Activated naive CD8-positive, alpha-beta T cell treated with anti-CD3 and anti-CD28 coated beads, Interleukin-2, amount 10 ng/mL, durations not matched to agents 7 days and 5 days (primary cell): ENCODE measurements at places on chromosomes 12 and 14. TPM values are rescaled to one million over a fixed set of nuclear protein-coding genes. Genes with fewer than 3 reads are reported as not detected.

PTCSC3 gene
- total RNA-seq: not detected

SAMD15 gene
- not detected for total RNA-seq

LRRC10 gene
- not detected for total RNA-seq

PLEK2 gene
- 0.85 TPM for total RNA-seq

TTC5 gene
- 22.2 TPM for total RNA-seq

TBX3 gene
- total RNA-seq: not detected

GLT8D2 gene
- not detected for total RNA-seq

LALBA gene
- total RNA-seq: not detected

MYL2 gene
- total RNA-seq: not detected

B4GALNT3 gene
- total RNA-seq: 4.4 TPM

ERBB3 gene
- total RNA-seq: 8.1 TPM

OAS2 gene
- 244 TPM for total RNA-seq

SERPINA12 gene
- total RNA-seq: not detected

- H3K27me3 ChIP-seq: no peaks in the 10 kb centered on the region
- DNase-seq: no peak
- H3K4me1 ChIP-seq: peaks cover 5% of the 10 kb centered on the region
- peaks cover 4% of the 10 kb centered on the region for H3K36me3 ChIP-seq
Measured at GRCh38 chr14:100400115-100400514, 77.0 kb downstream of the SLC25A47 start.

GRCh38 chr12:28708918-28709371 is 440.1 kb upstream of the FAR2 start:
- H3K27me3 ChIP-seq: no peaks in the 10 kb centered on the region
- no peaks in the 10 kb centered on the region for H3K36me3 ChIP-seq
- H3K27ac ChIP-seq: no peak overlapping the region
- no peaks in the 10 kb centered on the region for H3K4me1 ChIP-seq
- DNase-seq: no peak
- no peak overlapping the region for H3K4me3 ChIP-seq

DNA sequence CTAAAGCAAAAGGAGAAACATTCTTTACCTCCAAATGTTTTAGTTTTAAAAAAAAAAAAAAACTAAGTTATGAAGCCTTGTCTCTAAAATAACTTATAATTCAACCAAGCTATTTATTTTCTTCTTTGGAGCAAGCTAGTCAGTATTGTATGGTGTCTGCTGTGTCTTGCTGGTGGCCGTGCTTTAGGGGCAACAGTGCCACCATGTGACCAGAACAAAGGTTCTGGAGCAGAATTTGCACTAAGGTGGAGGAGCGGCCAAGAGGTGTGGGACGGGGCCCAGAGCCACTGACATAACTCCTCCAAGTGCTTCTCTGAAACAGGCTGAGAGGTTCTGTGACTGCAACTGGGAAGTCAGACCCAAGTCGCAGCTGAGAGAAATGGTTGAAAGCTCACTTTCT is 4.5 kb downstream of the FICD start:
- H3K27ac ChIP-seq: no peak overlapping the region
- no peaks in the 10 kb centered on the region for H3K27me3 ChIP-seq
- DNase-seq: no peak
- no peak overlapping the region for H3K4me3 ChIP-seq
- peaks cover 18% of the 10 kb centered on the region for H3K36me3 ChIP-seq
- H3K4me1 ChIP-seq: peaks cover 10% of the 10 kb centered on the region

GRCh38 chr14:23664207-23664885 is 28.2 kb downstream of the DHRS2 start:
- no peak overlapping the region for H3K27ac ChIP-seq
- DNase-seq: no peak
- no peaks in the 10 kb centered on the region for H3K36me3 ChIP-seq
- H3K4me1 ChIP-seq: peaks cover 5% of the 10 kb centered on the region
- no peak overlapping the region for H3K4me3 ChIP-seq

GRCh38 chr12:21451529-21451928 is 14.1 kb downstream of the PYROXD1 start:
- no peak for DNase-seq
- no peak overlapping the region for H3K27ac ChIP-seq
- H3K27me3 ChIP-seq: no peaks in the 10 kb centered on the region
- peaks cover 33% of the 10 kb centered on the region for H3K36me3 ChIP-seq

DNA sequence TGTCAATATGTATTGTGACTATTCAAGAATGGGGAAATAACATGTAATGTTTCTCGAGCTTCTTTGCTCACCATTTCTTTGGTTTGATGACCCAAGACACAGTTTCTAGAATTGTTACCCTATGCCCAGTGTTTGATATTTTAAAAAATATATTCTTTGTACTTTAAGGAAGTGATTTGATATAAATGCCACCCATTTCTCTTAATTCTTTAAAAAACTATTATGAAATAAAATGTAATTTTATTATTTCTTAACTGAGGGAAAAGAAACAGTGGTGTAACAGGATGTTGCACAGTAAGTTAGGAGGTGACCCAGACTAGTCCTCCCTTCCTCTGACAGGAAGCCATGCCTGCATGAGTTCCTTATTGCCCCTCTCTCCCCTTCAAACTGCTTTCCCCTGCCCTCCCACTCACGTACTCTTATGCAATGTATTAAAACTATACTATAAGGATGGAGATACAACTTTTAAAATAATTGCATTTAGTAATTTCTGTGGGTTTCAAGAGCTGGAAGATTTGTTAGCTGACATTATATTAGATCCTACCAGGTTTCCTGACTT is 279.4 kb downstream of the TMTC2 start:
- no peaks in the 10 kb centered on the region for H3K36me3 ChIP-seq
- DNase-seq: no peak
- H3K4me1 ChIP-seq: no peaks in the 10 kb centered on the region
- H3K4me3 ChIP-seq: no peak overlapping the region

DNA sequence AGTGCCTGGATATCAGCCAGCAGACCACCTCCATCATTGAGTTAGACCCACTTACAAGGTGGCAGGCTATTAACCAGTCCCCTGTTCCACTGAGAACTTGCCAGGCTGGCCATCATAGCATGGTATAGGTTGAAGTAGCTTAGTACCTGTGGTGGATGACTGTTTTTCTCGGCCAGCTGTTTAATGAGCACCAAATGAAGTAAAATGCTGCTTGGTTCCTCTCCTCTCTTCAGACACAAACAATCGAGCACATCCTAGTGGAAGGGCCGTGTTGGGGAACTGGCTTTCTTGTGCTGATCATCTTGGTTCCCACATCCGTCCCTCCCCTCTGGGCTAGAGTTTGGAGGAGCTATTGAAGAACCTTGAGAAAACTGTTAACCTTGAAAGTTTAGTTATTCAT is 486.2 kb downstream of the RAD51B start:
- H3K36me3 ChIP-seq: peaks cover 19% of the 10 kb centered on the region
- H3K4me1 ChIP-seq: peaks cover 7% of the 10 kb centered on the region
- no peak overlapping the region for H3K4me3 ChIP-seq
- no peak overlapping the region for H3K27ac ChIP-seq

DNA sequence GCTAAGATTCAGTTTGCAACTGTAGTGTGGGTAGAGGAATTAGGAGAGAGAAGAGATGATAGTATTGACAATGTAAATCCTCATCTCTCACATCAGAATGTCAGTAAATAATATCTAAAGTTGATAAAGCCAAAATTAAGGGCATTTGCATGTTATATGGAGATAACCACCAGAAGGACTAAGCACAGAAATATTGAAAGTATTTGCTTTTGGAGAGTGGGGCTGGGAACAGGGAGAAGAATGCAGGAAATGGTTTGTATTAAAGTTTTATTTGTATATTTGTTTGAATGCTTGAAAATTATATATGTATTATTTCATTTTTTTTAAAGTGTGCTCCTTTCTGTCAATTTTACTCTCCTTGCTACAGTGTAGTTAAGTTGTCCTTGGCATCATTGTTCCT is 491.4 kb downstream of the APAF1 start:
- H3K4me3 ChIP-seq: no peak overlapping the region
- H3K4me1 ChIP-seq: no peaks in the 10 kb centered on the region
- no peaks in the 10 kb centered on the region for H3K36me3 ChIP-seq
- no peak overlapping the region for H3K27ac ChIP-seq
- H3K27me3 ChIP-seq: no peaks in the 10 kb centered on the region
- no peak for DNase-seq

DNA sequence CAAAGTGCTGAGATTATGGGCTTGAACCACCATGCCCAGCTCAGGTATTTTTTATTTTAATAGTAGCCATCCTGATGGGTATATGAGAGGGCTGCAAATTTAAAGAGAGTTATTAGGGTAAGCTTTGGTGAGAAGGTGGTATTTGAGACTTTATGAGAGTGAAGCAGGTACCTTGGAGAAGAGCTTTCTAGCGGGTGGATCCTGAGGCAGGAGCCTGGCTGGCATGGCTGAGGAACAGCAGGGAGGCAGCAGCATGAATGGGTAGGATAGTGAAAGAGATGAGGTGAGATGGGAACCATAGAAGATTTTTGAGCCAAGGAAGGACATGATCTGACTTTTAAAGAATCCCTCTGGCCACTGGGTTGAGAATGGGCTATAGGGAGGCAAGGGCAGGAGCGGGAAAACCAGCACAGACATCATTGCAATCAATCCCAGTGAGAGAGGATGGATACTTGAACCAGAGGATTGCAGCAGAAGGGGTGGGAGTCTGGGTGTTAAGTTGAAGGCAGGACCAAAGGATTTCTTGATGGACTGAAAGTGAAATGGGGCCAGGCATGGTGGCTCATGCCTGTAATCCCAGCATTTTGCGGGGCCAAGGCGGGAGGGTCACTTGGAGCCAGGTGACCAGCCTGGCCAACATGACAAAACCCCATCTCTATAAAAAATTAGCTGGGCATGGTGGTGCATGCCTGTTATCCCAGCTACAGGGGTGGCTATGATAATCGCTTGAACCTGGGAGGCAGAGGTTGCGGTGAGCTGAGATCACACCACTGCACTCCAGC is 5.7 kb downstream of the SVOP start:
- H3K4me1 ChIP-seq: no peaks in the 10 kb centered on the region
- H3K27me3 ChIP-seq: peaks cover 21% of the 10 kb centered on the region
- H3K4me3 ChIP-seq: no peak overlapping the region
- H3K36me3 ChIP-seq: no peaks in the 10 kb centered on the region

DNA sequence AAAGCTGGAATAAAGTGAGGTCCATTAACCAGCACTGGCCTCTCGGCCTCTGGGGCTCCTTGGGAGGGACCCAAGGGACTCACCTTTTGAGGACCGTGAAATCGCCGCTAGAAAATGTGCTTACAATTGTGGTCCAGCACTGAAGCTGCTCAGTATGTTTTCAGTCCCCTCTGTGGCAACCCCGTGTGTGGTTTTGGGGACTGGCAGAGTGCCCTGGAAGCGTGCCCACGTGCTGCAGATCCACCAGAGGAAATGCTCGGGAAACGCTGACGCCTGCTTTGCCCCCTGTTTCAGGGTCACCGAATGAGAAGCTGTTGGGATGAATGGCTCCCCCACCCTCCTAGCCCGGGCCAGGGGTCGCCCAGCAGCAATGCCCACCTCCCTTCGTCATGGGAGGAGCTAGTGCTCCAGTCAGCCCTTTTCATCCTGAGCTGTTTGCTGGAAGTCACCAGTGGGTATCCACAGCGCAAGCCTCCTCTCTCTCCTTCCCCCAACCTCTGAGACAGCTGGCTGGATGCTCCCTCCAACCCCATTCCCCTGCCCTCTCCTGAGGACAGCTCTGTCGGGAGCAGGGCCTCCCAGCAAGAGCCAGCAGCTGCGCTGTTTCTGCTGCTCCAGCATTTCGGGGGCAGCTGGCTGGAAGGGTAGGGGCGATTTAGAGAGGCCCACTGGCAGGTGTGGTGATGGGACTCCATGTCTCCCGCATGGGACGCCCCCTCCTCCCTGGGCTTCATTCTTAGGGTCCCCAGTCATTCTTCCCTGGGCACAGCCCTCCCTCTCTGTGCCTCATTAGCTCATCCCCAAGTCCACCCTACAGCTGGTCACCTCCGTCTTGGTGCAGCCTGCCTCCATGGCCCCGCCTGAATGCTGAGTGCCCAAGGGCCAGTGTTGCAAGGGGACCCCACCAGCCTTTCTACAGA is 33.2 kb upstream of the PPP1R13B start:
- peaks cover 2% of the 10 kb centered on the region for H3K27me3 ChIP-seq
- peaks cover 12% of the 10 kb centered on the region for H3K4me1 ChIP-seq
- H3K4me3 ChIP-seq: peak overlapping the region; percentile 69
- peak overlapping the region; percentile 25 for H3K27ac ChIP-seq
- H3K36me3 ChIP-seq: no peaks in the 10 kb centered on the region

DNA sequence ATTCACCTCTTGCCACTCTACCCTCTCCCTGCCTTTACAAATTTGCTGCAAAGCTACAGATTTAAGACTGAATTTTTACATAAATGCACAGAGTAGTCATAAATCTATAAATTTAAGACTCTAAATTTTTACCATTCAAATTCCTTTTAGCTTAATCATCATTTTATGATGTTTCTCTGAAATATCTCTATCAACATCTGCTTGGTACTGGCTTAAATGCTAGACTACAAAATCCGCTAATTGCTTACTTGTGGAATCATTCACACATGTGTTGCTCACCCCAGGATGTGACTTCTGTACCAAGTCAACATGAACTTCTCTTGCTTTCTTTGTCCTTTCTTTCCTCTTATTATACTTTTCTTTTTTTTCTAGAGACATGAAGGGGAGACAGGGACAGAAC is 109.2 kb downstream of the GALC start:
- no peak overlapping the region for H3K4me3 ChIP-seq
- no peak for DNase-seq
- no peaks in the 10 kb centered on the region for H3K4me1 ChIP-seq
- peaks cover 5% of the 10 kb centered on the region for H3K27me3 ChIP-seq

DNA sequence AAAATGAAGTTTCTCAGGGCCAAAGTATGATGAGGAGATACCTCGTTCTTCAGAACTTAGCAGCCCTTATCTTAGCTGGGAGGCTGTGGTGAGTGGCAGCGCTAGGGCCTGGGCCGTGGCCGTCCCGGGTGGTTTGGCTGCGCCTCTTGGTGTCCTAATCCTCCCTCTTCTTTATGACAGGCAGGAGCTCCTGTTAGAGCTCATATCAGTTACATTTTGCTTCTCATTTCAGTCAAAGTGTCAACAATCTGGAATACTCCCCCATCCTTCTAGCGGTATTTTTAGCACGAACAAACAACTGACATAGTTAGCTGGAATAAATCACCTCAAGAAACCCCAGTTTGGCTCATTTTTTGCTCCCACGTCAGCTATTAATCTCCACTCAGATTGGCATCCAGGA is 188.8 kb downstream of the TTC7B start:
- H3K4me3 ChIP-seq: no peak overlapping the region
- no peaks in the 10 kb centered on the region for H3K27me3 ChIP-seq
- H3K36me3 ChIP-seq: no peaks in the 10 kb centered on the region
- peaks cover 5% of the 10 kb centered on the region for H3K4me1 ChIP-seq

GRCh38 chr14:52318062-52318461 is 4.0 kb downstream of the PTGER2 start:
- H3K27ac ChIP-seq: peak overlapping the region; percentile 97
- no peak for DNase-seq
- no peaks in the 10 kb centered on the region for H3K27me3 ChIP-seq
- peak overlapping the region; percentile 97 for H3K4me3 ChIP-seq
- peaks cover 90% of the 10 kb centered on the region for H3K36me3 ChIP-seq

GRCh38 chr12:54933376-54933775 is 51.2 kb downstream of the TESPA1 start:
- peak overlapping the region; percentile 32 for H3K4me3 ChIP-seq
- peak overlapping the region; percentile 52 for H3K27ac ChIP-seq
- H3K27me3 ChIP-seq: no peaks in the 10 kb centered on the region
- DNase-seq: no peak
- H3K36me3 ChIP-seq: peaks cover 33% of the 10 kb centered on the region

GRCh38 chr14:52590318-52590717 is 37.7 kb downstream of the GPR137C start:
- H3K27me3 ChIP-seq: peaks cover 9% of the 10 kb centered on the region
- no peak overlapping the region for H3K27ac ChIP-seq
- DNase-seq: no peak
